ENCODE measurements at places on chromosomes 2 and 18.
A peak's percentile ranks its signal among the peaks of the same experiment; 100 is the strongest.

- no peak for DNase-seq
Measured at GRCh38 chr2:191559569-191559968, 118.4 kb upstream of the NABP1 start.

DNA sequence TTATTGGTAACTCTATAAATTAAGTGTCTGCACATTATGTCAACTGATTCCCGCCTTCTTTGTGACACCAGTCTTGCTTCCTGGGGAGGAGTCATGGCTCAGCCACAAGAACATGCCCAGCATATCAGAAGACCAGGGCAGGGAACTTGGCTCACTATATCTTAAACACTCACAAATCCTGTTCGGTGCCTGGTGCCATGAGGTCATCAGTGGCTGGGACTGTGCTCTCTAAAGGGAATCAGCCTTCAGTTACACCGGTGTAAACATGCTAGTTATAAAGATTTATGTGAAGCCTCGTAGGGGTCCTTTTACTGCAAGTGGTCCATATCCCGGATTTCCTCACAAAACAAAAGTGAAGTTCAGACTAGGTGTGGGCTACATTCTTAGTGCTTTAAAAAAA lies 73.1 kb upstream of the ZNF521 start:
- DNase-seq, result no peak

- DNase-seq, result no peak
Measured at GRCh38 chr2:211103989-211104388, 547.6 kb downstream of the CPS1 start.

DNA sequence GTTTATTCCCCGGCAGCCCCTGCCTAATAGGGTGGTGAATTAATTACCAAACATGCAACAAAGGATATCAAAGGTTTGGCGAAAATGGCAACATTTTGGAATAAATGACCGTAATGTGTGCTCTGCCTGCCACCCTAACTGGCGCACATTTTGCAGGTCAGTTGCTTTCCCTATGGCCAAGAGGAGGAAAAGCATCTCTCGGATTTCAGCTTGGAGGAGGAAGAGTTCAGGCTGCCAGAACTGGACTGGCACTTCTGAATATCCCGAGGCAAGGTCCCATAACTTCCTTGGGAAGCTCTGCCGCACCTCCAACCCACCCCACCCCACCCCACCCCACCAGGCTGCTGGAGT lies 37.1 kb downstream of the SLC25A52 start:
- no peak for DNase-seq

DNA sequence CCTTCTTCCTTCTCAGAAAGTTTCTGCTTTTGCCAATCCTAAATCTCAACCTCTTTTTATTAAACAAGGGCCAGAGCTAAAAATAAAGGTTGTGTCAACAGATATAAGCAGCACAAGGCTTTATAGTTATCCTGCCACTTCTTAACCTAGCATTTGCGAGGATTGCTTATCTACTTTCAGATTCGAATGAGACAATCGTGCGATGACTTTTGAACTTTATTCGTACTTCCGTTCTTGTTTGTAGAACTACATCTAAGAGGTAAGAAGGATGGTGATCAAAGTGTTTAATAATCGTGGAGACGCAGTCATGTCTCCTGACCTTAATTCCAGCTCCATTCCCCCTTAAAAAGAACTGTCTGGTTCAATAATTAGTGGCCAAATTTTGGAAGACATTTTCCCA lies 578.6 kb downstream of the PIK3C3 start:
- no peak for DNase-seq

DNA sequence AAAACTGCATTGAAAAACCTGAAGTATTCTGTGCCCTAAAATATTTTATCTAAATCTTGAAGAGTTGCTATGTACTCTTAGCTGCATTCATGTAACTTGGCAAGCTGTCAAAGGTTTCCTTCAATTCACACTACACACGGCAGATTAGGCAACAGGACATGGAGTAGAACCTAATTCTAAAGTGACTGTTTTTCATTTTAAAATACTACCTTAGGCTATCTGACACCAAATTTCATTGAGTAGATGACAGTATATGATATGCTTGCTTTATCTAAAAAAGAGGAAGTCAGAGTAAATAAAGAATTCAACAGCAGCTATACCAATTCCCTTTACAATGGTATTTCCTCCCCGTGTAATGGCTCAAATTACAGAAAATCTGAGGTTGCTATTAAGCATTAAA lies 45.4 kb downstream of the EXOC6B start:
- DNase-seq, result no peak

GRCh38 chr2:46230115-46230571 lies 67.1 kb upstream of the EPAS1 start:
- DNase-seq, result peak; percentile 34
